HepG2 (cell line): ENCODE measurements at places on chromosomes 4 and X.

DNA sequence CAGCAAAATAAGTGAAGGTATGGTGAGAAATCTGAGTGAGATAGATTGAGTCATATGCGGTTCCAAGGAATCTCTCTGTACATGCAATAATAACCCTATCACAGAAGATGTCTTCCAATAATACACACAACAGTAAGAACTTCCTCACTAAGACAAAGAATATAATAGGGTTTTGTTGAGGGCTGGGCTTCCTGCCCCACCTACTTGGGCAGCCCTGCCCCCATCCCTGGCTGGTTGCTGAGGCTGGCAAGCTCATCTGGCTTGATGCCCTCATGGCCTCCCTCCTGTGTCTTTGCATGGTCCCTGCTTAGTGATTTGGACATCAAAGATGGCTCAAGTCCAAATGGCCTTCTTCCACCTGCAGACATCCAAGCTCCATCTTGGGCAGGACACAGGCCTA is 2.7 kb downstream of the GEMIN8 start:
- no peak for DNase-seq

DNA sequence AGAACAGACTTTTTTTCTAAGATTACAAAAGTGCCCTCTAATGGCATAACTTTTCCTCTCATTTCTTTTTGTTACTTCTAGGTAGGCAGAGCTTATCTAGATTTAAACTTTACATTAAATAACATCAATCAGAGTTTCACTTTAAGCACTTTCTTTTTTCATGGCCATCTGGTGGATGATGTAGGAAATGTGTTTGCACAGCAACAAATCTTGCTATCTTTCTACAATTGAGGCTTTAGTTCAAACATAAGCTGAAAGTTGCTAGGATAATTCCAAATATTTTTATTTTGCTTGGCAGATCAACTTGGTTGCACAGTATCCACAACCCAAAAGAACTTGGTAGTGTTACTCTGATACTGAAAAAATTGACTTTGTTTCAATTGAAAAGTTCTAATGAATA is 22.0 kb downstream of the NDNF start:
- no peak for DNase-seq

DNA sequence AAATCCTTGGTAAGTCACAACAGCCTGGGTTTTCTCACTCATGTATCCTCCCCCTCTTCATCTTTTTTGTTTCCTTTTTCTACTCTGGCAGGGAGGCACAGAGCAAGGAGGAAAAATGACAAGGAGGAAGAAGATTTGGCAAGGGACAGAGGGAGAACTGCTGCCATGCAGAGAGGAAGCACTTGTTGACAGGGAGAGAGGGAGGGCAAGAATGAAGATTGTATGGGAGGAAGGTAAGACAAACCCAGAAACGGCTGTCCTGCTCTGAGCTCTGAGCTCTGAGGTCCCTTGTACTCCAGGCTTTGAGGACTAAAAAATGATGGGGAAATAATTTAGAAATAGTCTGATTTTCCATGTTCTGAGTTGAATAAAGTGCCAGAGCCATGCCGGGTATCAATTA is 123.9 kb downstream of the DCHS2 start:
- no peak for DNase-seq

GRCh38 chrX:24398766-24399165 is 38.3 kb downstream of the SUPT20HL1 start:
- no peak for DNase-seq

DNA sequence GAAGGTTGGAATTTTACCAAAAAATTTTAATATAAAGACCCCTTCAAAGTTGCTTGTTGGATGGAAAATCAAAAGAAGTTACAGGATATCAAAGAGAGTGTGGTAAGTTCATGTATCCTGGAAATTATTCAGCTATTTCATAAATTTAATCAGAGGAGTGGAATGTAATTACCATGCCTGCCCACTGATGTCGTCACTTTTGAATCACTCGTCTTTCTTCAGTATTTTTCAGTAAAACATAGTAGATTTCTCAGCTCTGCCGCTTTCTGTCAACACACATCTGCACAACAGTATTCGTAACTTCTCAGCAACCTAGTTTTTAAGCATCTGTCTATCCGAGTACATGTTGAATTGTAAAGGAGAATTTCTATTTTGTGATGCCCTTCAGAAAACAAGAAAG is 2163.0 kb upstream of the AGA start:
- no peak for DNase-seq
